Left renal cortex interstitium (tissue), 4 donors: ENCODE measurements at places on chromosomes 12 and 14.

DNA sequence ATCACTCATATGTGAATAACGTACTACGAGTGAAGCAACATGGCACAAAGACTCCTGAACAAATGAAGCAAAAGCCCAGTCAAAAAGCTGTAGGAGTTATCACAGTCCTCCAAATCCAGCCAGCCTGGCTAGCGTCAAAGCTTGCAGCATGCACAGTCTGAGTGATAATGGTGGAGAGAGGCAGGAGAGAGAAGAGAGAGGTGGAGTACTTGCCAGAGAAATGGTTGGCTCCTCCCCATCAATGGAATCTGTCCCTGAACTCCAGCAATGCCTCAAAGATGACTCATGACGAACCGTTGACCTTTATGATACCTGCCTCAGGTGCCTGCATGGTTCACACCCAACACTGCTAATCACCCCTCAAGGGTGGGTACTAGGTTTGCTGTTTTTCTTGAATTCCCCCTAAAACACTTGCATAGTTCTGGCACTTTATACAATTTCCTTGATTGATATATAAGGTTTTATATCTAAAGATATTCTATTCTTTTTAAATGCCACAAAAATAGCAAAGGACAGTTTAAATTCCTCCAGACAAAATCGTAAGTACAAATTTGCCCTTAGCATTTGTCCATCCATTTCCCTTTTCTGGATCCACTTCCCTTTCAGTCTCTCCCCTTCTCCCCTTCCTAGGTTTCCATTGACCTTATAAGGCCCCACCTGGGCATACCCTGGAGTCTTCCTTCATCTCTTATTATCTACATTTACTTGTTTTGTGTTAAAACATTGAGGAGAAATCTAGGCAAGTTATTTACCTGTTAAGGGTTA is 10.2 kb downstream of the ARHGDIB start:
- no peak for DNase-seq

DNA sequence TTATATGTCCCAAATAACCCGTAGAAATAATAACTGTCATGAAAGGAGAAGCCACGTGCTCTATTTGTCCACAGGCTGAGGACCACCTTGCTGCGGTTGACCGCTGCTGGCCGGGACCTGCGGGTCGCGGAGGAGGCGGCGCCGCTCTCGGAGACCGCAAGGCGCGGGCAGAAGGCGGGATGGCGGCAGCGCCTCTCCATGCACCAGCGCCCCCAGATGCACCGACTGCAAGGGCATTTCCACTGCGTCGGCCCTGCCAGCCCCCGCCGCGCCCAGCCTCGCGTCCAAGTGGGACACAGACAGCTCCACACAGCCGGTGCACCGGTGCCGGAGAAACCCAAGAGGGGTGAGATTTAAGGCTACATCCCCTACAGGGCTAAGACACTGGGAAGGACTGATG is 21.0 kb downstream of the RPGRIP1 start:
- DNase-seq, result no peak

- no peak for DNase-seq
These were observed 341.6 kb downstream of the VRK1 start for GRCh38 chr14:97138801-97139200.

DNA sequence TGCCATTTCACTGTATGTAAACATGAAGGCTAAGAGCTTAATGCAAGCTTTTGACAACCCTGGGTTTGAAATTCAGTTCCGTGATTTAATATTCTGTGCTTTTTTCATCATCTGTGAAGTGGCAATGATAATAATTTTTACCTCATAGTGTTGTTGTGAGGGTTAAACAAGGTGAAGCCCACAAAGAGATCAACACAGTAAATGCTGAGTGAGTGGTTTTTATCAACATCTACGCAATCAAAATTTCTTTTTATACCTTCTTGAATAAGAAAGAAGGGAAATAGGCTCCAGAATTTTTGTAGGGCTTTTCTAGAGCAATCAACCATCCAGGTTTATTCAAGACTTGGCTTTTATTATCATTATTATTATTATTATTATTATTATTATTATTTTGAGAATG is 490.8 kb downstream of the SOX5 start:
- no peak for DNase-seq

DNA sequence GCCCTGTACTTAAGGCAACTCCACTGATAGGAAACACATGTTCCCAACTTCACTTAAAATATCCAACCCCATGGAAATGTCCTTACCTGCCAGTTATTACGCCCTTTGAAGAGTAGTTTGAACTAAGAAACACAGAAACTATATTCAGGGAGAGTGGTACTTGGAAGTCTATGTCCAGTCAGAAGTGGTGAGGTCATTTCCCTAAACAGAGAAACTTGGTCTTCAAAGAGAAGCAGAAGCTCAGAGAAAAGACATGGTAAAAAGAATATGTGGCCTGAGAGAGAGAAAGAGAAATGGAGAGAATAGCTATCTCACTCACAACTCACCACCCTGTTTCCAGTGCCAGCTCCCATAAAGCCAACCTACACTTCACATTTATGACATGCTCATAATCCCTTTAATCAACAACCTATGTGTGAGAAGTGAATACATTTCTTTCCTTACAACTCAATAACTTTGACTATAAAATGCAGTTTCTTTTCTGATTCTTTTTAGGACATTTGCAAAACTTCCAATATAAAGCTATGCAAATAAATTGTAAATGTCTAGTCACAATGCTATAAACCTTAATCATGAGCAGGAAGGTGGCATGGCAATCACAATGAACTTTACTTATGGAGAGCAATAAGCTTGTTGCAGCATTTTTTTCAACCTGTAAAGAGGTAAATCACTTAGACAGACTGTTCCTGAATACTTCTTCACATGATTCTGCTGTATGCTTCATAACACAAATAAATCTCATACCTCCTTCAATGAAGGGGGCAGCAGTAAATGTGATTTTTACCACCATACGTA is 67.1 kb downstream of the CPNE8 start:
- DNase-seq, result no peak

DNA sequence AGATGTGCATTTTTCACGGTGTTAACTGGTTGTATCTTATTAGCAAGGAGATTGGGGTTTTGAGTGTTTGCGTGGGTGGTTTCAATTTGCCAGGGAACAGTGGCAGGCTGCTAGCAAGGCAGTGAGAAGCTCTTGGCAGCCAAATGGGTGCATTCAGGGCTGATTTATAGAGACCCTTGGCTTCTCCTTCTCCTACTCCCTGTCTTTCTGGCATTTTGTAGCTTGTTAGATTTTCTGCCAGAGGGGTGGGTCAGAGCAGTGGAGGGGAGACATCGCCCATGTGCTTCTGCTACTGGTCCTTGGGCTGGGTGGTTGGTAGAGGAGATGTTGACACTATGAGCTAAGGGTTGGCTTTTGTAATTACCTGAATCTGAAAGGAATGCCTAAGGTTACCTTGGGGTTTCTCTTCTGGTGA is 9.6 kb downstream of the CALM1 start:
- DNase-seq, result no peak
